Osteoblast (primary cell): ENCODE measurements at places on chromosomes 2 and 18. TPM values are rescaled to one million over a fixed set of nuclear protein-coding genes. Genes with fewer than 3 reads are reported as not detected.

The TRIM43B gene
- 0.36 TPM in 1 of 2 replicates, not detected in the other for total RNA-seq

DNA sequence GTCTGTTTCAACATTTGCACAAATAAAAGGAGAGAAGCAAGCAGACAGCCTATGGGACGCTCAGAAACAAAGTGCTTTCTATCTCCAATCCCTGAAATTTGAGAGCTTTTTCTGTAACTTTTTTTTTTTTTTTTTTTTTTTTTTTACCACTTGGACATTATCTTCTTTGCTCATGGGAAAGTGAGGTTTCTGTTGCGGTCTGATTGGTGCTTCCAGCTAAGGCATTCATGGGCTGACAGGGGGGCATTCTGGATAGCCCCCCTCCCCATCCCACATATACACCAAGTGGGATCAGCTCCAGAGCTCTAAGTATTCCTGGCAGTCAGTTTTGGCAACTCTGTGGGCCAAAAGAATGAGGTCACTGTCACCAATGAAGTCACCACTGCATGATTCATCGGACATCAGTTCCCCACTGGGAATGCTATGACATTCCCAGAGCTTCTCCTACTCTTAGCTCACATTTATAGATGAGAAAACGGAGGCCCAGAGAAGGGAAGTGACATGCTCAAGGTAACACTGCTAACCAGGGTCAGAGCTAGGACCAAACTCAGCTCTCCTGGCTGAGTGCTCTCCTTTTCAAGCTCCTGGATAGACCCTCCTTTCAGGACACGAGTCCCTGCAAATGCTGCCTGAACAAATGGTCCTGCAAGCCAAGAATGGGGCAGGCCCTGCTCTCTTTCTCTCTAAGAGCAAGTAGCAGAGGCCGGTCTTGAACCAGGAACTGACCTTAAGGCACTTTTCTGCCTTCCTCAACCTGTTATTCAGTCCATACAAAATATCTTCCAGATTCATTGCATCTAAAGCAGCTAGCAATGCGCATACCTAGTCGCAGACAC, 61.3 kb downstream of the TMEM247 start:
- H3K36me3 ChIP-seq = peaks cover 14% of the 10 kb centered on the region
- DNase-seq = peak; percentile 65
- H3K4me3 ChIP-seq = peak overlapping the region; percentile 31

The ANKRD62 gene
- not detected in 2 replicates for total RNA-seq

The OR6B2 gene
- not detected in 2 replicates for total RNA-seq

DNA sequence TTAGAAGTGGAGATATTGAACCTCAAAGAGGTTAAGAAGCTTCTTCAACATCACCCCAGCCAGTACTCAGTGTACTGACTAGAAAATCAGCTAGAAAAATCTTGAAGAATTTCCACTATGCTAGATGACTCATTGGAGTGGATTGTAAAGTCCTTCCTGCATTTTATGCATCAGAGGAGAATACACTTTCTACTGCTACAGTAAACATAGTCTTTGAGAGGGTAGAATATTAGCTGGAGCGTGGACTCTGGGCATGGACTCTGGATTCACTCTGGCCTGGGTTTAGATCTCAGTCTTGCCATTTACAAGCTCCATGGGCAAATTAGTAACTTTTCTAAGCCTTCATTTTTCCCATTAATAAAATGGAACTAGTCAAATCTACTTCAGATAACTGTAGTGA, 215.9 kb downstream of the IRS1 start:
- H3K4me3 ChIP-seq = no peak overlapping the region
- H3K27me3 ChIP-seq = no peaks in the 10 kb centered on the region
- H3K36me3 ChIP-seq = no peaks in the 10 kb centered on the region
- DNase-seq = peak; percentile 57
- peak overlapping the region; percentile 56 for H3K27ac ChIP-seq

The DLGAP1 gene
- not detected in 2 replicates for total RNA-seq

The ZC3H6 gene
- total RNA-seq = 4.3 and 7.1 TPM in 2 replicates

- peak overlapping the region; percentile 94 for H3K4me3 ChIP-seq
- H3K4me1 ChIP-seq = no peaks in the 10 kb centered on the region
- DNase-seq = no peak
- H3K27ac ChIP-seq = no peak overlapping the region
These were observed 1.4 kb downstream of the FAM117B start for GRCh38 chr2:202636213-202636513.

- H3K4me1 ChIP-seq = no peaks in the 10 kb centered on the region
- no peak for DNase-seq
- no peaks in the 10 kb centered on the region for H3K36me3 ChIP-seq
- H3K4me3 ChIP-seq = no peak overlapping the region
These were observed 1392.9 kb upstream of the ACVR2A start for GRCh38 chr2:146451972-146452371.

DNA sequence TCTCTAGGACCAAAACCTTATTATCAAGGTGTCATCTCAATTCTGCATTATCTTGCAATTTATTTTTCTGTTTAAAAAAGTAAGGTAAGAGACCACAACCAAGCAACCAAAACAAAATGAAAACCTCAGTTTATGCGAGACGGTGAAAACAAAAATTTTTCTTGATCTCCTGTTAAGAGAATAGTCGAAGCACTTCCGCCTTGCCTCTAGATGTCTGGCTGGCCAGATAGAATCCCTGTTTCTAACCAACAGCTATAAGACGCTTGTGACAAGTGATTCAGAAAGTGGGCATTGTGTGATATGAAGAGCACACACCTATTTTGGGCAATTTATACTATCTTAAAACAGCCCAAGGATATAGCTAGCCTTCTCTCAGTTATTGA, 51.2 kb downstream of the MGAT5 start:
- no peak for DNase-seq
- H3K36me3 ChIP-seq = no peaks in the 10 kb centered on the region
- no peak overlapping the region for H3K4me3 ChIP-seq

The NYAP2 gene
- under 0.01 TPM in 1 of 2 replicates, not detected in the other for total RNA-seq

DNA sequence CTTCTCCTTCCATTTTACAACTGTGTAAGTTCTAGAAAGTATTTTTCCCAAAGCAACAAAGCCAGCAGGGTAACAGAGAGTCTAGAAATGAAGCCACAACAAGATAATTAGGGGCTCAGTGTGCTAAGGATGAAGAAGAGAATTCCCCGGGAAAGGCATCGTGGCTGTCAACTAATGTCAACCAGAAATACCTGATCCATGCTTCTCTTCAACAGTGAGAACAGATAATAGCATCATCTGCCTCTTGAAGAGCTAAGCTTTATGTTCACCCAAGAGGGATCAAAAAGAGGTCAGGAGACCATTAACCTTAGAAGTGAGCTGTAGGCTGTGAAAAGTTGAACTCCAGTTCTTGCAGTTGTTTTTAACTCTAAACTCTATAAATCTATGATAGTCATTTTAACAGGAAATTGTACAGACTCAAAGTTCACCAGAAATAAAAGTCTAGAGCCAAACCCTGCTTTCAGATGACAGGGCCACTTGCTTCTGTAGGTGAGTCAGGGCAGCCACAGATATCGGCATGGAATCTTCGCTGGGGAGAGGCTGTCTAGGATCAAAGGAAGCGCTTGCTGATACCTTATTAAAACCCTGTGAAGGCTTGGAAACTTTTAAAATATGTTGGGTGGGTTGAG, 540.7 kb upstream of the ID2 start:
- DNase-seq = no peak
- H3K27ac ChIP-seq = no peak overlapping the region
- H3K36me3 ChIP-seq = no peaks in the 10 kb centered on the region
- H3K4me3 ChIP-seq = no peak overlapping the region

- no peak for DNase-seq
- peaks cover 16% of the 10 kb centered on the region for H3K27me3 ChIP-seq
- H3K36me3 ChIP-seq = no peaks in the 10 kb centered on the region
- no peak overlapping the region for H3K27ac ChIP-seq
- no peak overlapping the region for H3K4me3 ChIP-seq
- H3K4me1 ChIP-seq = peaks cover 4% of the 10 kb centered on the region
These were observed 21.6 kb downstream of the MERTK start for GRCh38 chr2:111919794-111920608.

DNA sequence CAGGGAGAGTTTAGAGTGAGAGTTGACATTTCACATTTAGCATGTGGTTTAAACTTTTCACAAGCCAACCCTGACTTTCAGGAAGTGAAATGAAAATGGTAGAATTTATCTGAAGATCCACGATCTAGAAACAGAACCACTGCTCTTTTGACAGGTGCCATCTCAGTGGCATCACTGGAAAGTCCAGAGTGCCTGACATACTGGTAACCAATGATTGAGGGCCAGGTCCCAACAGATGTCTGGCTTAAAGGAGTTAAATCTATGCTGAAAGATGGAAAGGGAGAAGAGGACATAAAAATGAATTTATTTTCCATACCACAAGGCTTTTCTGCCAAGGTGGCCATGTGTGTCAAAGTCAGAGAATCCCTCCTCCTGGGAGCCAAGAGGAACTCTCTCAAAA, 2.7 kb downstream of the IL36G start:
- DNase-seq = no peak
- no peaks in the 10 kb centered on the region for H3K36me3 ChIP-seq
- H3K4me1 ChIP-seq = no peaks in the 10 kb centered on the region
- no peak overlapping the region for H3K4me3 ChIP-seq

GRCh38 chr18:56330366-56331110, 307.9 kb downstream of the TXNL1 start:
- no peaks in the 10 kb centered on the region for H3K27me3 ChIP-seq
- peaks cover 21% of the 10 kb centered on the region for H3K4me1 ChIP-seq
- no peaks in the 10 kb centered on the region for H3K36me3 ChIP-seq
- no peak overlapping the region for H3K27ac ChIP-seq

The CCL20 gene
- total RNA-seq = 1.1 and 1.2 TPM in 2 replicates

DNA sequence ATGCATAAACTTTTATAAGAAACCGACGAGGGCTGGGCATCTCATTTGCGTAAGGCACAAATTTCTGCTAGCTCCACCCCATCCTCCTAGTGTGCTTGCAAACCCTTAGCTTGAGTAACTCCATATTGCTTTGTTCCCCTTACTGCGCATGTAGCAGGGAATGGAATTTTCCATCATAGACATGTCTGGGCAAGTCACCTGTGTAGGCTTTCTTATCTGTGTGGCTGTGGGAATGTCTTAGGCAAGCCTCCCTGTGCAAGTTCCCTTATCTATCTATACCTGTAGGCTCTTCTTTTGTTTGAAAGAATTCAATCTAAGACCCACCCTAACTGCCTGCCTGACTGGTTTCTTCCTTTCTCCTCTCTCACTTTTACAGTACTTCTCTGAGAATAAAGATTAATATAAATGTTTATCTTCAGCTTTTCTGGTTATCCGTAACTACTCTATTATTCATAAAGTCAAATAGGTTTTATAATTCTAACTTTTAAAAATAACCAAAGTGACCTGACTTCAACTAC, 217.6 kb upstream of the FIGN start:
- no peaks in the 10 kb centered on the region for H3K27me3 ChIP-seq
- no peaks in the 10 kb centered on the region for H3K36me3 ChIP-seq
- no peak overlapping the region for H3K4me3 ChIP-seq

The CD28 gene
- not detected in 2 replicates for total RNA-seq

The GCG gene
- not detected in 2 replicates for total RNA-seq

The UPP2 gene
- total RNA-seq = not detected in 2 replicates

The SLC4A5 gene
- total RNA-seq = 0.36 and 2.7 TPM in 2 replicates

The TBR1 gene
- under 0.01 TPM in 1 of 2 replicates, not detected in the other for total RNA-seq

DNA sequence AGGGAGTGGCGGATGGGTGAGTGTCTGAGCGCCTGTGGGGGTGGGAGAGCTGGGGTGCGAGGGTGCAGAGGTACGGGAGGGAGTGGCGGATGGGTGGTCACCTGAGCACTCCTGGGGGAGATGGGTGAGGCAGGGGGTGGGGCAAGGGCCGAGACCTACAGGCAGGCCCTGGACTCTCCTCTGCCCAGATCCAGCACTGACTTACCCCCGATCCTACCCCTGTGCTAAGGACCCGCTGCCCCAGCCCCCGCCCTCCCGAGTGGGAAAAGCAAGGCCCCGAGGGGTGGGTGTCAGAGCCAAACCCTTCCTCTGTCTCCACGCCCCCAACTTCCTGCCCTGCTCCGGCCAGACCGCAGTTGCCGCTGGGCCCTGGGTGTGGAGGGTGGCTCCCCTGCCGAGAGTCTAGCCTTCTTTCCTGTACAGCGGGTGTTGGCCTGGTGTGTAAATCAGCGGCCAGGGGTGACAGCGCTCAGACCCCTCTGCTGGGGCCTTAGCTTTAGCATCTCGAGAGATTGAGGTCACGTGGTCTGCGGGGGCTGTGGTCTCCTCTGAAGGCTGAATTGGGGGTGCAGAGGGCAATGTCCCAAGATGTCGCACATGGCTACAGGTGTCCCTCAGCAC, 12.5 kb downstream of the BOK start:
- no peaks in the 10 kb centered on the region for H3K27me3 ChIP-seq
- no peak overlapping the region for H3K4me3 ChIP-seq
- H3K4me1 ChIP-seq = no peaks in the 10 kb centered on the region

The RTP5 gene
- not detected in 2 replicates for total RNA-seq

DNA sequence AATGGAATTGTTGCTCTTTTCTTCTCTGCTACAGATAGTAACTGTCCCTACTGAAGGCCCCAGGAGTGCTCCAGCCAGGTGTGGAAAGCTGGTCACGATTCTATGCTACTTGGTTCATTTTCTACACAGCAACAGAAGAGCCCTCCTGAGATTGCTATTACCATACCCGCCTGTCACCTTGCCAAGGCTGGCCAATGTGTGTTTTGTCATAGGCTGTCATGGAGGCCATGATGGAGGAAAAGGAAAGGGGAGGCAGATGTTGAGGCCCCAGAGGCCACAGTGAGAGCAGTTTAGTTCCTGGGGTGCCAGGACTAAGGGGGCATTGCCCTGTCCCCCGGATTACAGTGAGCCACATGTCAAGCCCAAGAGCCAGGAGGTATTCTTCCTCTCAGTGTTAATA, 952 bp downstream of the ELMOD3 start:
- H3K36me3 ChIP-seq = peaks cover 48% of the 10 kb centered on the region
- peak overlapping the region; percentile 92 for H3K27ac ChIP-seq
- DNase-seq = no peak
- no peaks in the 10 kb centered on the region for H3K27me3 ChIP-seq
- peaks cover 13% of the 10 kb centered on the region for H3K4me1 ChIP-seq
